ENCODE measurements at places on chromosomes 2 and 18.

- DNase-seq: no peak
Observed at GRCh38 chr18:73101977-73102376, 234.2 kb upstream of the NETO1 start.

DNA sequence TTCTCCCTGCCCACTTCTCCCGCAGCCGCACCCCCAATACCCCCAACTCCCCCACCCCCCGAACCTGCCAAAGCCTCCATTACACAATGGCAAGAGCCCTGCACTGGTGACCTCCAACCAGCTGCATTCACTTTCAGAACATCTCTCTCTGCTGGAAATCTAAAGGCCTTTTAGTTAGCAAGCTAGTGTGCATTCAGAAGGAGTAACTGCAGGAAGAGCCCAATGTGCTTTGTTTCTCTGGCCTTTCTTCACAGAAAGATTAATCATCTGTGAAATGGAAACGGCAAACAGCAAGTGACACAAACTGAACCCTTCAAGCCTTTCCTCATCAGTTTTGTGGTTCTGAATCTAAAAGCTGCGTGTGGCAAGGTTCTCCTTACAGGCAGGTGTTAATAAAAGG is 124.2 kb downstream of the OLA1 start:
- no peak for DNase-seq

DNA sequence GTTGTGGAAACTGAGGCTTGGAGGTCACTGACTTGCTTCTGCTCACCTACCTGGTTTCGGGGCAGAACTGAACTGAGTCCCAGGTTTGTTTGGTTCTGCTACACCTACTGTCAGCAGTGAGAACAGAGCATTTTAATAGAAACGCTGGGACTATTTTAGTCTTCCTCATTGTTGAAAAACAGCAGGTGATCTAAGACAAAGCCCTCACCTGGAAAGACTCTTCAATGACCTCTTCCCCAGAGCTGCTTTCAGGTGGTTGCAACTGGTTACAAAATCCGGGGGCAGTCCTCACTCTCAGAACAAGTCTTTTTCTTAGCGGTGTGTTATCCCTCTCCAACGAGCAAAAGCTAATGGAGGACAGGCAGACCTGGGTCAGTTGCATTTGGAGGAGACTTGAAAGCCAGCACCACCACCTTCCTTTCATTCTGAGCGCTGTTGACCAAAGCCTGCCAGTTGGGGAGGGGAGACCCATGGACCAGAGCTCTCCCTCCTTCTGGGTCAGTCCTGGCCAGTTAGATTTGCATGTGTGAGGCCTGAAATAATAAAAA is 217.0 kb downstream of the NCK2 start:
- DNase-seq: no peak

- DNase-seq: no peak
Observed at GRCh38 chr18:36960038-36960437, 131.1 kb downstream of the KIAA1328 start.

GRCh38 chr18:65790604-65791003 is 39.8 kb downstream of the CDH7 start:
- DNase-seq: no peak

DNA sequence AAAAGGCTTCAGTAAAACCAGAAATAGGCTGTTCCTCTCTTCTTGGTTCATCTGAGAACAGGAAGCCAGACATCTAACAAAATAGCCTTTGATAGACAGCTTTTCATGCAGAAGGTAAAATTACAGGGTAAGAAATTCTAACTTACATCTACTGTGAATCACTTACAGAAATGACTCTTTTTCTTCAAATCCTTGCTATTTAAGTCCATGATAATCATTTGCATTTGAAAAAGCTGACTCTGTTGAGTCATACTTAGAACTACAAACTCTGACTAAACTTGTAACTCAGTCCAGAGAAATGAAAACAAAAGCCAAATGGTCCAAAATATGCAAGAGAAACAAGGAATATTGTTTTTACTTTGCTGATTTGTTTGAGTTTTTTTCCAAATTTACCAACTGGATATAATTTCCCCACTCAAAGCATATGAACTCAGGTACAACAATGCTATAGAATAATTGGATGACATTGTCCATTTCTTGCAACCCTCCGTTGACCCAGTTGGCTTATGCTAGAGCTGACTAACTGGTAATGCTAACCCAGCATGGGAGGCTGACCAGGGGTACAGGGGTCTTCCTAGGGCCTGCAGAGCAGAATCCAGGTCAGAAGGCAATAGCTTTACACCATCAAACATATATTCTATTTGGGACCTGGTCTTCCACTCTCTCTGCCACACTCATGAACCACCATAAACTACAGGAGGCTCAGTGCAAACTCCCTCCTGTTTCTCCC is 18.8 kb upstream of the MREG start:
- peak; percentile 88 for DNase-seq

DNA sequence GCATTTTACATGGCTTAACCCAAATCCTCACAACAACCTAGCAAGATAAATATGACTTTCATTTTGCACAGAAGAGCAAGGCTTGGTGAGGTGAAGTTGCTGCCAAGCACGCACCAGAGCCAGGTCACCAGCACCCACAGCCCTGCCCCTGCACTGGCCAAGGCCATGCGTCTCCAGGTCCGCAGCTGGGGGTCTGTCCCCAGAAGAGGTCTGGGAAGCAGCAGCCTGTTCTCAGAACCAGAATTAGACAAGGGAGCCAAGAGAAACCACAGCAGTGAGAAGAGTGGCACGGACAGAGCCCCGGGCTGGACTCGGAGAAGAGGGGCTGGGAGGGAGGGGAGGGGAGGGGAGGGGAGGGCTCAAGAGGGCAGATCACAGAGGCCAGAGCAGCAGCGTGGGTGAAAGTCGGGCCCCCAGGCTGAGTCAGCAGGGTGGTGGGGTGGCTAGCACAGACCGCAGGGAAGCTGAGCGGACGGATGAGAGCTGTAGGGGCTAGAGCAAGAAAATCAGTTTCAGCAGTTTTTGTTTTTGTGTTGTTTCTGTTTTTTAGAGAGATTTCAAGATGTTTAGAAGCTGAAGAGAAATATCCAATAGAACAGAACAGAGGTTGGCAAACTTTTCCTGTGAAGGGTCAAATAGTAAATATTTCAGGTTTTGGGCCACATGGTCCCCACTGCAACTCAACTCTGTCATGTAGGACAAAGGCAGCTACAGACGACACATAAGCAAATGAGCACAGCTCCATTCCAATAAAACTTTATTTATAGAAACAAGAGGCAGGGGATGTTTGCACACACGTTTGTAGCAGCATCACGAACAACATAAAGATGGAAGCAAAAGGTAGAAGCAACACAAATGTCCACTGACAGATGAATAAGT is 7.4 kb upstream of the MTERF4 start:
- no peak for DNase-seq

GRCh38 chr2:238973038-238973739 is 125.3 kb downstream of the TWIST2 start:
- peak; percentile 64 for DNase-seq

DNA sequence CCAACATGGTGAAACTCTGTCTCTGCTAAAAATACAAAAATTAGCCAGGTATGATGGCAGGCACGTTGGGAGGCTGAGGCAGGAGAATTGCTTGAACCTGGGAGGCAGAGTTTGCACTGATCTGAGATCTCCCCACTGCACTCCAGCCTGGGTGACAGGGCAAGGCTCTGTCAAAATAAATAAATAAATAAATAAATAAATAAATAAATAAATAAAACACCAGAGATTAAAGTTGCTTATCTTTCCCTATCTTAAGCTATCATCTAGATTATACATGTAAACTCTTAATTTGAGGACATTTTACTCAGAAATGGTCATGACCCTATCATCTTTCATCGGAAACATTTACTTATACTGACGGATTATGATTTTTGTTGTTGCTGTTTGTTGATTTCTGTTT is 373.2 kb downstream of the GALNT13 start:
- DNase-seq: no peak

GRCh38 chr2:119486196-119486827 is 38.0 kb downstream of the SCTR start:
- no peak for DNase-seq

- DNase-seq: peak; percentile 97
Observed at GRCh38 chr18:24766376-24766775, 305.9 kb downstream of the HRH4 start.

DNA sequence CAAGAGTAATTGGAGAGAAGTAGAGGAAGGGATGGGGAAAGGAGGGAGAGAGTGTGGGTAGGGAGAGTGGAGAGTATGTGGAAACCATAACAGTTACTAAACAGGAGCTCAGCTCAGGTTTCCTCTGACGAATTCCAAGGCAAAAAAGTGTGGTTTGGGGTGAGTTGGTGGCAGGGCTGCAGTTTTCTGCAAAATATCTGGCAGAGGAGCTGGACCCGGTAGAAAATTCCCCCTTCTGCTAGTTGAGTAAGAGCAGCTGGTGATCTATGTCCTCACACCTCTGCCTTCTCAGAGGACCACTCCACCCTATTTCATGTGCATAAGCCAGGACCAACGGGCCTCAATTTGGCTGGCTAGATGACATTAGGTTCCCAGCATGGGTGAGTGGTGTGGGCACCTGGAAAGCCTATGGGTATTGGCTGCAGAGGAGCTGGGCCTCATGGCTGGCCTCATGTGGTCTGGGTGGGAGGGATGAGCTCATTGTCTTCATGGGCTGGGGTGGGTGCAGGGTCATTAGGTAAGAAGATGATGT is 13.2 kb downstream of the NRP2 start:
- peak; percentile 78 for DNase-seq

DNA sequence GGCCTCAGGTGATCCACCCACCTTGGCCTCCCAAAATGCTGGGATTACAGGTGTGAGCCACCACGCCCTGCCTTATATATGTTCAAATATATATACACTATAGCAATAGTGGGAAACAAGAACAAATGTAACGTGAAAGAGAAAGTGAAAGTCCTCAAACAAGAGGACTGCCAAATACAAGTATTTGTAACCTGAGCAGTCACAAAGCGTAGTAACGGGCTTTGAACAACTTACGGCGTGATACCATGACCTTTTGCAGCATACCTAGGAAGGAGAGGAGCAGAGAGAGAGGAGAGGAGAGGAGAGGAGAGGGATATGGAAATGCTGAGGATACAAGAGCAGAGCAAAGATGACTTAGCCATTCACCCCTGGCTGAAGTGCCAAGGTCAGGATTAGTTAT is 113.8 kb upstream of the RGPD4 start:
- no peak for DNase-seq
